Right cardiac atrium (tissue), 5 donors: ENCODE measurements at places on chromosomes 16 and 17. TPM values are rescaled to one million over a fixed set of nuclear protein-coding genes. Genes with fewer than 3 reads are reported as not detected.

- DNase-seq = no peak
These were observed 6.9 kb upstream of the GSE1 start for GRCh38 chr16:85605912-85606841.

DNA sequence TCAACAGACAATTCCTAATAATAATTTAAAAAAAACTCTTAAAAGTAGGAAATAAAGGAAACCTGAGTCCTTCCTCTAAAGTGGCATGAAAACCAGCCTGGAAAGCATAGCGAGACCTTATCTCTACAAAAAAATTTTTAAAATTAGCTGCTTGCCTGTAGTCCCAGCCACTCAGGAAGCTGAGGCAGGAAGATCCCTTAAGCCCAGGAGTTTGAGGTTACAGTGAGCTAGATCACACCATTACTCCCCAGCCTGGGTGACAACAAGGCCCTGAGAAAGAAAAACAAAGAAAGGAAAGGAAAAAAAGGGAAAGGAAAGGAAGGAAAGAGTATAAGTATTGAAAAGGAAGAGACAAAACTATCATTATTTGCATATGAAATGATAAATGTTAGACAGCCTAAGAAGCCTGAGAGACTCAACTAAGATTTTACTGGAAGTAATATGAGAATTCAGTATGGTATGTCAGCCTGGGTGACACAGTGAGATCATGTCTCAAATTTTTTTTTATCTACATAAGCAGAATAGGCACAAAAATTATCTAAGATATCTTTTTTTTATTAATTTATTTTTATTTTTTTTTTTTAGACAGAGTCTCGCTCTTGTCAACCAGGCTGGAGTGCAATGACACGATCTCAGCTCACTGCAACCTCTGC is 113.0 kb downstream of the GOSR1 start:
- DNase-seq = no peak

DNA sequence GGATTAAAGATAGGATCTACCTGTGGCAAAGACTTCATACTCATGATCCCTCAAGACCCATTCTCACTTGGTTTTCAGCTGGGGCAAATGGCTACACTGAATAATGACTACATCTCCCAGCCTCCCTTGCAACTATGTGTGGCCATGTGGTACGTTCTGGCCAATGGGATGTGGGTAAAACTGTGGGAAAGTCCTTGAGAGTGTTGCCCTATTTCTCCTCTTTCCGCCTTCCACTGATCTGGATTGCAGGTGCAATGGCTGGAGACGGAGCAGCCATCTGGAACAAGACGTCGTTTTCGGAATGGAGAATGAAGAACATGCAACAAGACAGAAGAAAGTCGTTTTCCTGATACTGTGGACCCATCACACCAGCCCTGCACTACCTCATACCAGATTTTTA is 48.5 kb downstream of the HAPSTR1 start:
- no peak for DNase-seq

DNA sequence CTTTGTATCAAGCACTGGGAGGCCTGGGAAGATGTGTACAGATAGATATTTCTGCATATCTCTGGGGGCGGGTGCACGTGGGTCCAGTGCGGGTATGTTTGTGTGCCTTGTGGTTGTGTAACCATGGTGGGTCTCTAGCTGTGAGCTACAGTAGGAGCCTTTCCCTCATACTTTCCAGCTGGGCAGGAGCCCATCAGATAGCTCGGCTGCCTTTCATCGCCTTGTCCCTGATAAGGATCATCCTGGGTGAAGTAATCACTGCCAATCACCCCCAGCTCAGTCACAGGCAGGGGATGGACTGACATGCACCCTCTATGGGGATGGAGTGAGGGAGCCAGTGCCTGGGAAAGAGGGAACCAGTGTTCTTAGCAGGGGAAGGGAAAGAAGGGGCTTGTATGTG is 3.2 kb upstream of the SCRN2 start:
- no peak for DNase-seq

Gene RNF227
- 0.89 TPM for total RNA-seq

Gene DNAAF8
- total RNA-seq = not detected

Gene TEX14
- total RNA-seq = not detected
